ENCODE measurements at places on chromosomes 2 and 18.

- DNase-seq, result no peak
Measured at GRCh38 chr18:5771343-5771742, 124.0 kb downstream of the TMEM200C start.

- DNase-seq, result no peak
Measured at GRCh38 chr2:55482186-55482884, 37.2 kb upstream of the CFAP36 start.

- no peak for DNase-seq
Measured at GRCh38 chr2:142044197-142044596, 86.6 kb downstream of the LRP1B start.

GRCh38 chr2:20450201-20450999 is 3.5 kb downstream of the RHOB start:
- no peak for DNase-seq

GRCh38 chr2:58984731-58985130 is 743.6 kb upstream of the FANCL start:
- no peak for DNase-seq

- no peak for DNase-seq
Measured at GRCh38 chr2:10619643-10620042, 70.1 kb downstream of the NOL10 start.

DNA sequence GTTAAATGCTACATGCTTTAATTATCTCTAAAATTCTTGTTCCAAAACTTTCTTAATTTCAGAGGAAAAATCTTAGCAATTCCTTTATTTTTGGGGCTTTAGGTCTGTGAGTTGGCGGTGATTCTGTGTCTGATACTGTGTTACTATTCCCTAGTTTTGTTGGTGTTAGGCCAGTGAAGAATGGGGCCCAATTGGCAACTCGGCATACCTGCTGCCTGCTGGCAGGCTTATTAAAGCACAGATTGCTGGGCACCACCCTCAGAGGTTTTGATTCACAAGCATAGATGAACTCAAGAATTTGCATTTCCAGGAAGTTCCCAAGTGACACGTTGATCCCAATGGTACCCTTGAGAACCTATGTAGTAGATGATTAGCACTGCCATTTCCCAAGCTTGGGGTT is 101.6 kb downstream of the OSBPL6 start:
- no peak for DNase-seq

GRCh38 chr2:69344305-69344704 is 42.7 kb downstream of the GFPT1 start:
- DNase-seq, result no peak

DNA sequence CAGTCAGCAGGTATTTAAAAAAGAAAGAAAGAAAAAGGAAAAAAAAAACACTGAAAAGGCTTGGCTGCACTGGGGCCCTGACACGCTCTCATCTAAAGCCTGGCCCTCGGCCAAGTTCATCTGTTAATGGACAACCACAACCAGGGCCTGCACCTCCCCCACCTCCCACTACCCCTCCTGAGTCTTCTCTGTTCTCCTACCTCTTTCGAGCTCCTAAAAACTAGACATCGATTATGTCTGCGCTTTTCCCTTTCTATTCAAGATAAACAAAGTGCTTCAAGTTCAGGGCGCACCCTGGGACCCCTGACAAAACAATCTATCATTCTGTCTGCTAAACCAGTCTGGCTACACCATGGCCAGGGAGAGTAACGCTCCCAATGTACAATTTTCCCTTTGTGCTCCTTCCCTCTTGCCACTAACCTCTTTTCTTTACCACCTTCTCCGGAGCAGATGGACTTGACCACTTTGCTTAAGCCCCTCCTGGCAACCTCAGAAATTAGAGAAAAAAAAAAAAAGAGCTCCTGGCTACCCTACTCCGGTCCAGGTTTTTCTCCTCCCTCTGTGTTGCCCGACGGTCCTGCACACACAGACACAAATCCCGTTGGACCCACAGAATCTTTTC is 22.7 kb downstream of the BCL11A start:
- no peak for DNase-seq

DNA sequence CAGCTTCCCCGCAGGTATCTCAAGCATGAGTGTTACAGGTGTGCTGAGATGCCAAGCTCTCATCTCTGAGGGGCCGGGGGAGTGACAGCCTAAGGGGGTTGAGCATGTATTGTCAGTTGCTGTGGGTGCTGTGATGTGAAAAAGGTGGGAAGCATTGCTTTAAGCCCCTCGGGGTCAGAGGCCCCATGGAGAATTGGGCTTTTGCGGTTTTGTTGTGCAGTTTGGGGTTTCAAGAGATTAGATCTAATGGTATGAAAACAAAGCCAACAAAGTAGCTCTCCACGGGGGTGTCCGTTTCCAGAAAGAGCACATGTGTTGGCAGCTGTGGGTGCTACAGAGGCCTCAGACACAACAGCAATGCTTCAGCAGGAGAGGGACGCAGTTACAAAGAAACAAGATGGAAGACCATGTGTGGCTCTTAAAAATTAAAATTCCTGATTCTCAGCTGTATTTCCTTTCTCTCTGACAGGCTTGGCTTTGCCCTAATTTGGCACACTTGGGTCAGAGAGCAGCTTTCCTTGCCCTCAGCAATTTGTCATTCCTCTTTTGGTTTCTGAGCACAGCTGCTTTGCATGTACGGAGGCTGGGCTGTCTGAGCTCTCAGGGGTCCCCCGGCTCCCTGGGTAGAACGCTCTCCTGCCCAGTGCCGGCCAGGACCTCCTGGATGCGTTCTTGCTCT is 69.9 kb downstream of the TMEM247 start:
- DNase-seq, result no peak

DNA sequence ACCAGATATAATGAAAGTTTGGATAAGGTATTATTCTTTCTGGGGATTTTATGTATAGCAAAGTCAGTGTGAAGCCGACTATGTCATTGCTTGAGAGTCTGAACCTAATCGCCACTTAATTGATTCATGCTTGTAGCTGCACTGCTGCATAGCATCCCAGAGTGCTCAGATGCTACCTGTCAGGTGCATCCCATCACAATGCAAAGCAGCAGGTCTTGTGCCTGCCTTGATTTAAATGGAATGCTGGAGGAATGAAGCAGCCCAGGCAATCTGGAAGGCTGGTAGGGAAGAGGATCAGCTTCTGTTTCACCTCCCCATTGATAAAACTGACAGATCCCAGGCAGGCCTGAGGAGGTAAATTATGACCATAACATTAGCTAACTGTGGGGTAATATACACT is 40.4 kb upstream of the ATIC start:
- no peak for DNase-seq

DNA sequence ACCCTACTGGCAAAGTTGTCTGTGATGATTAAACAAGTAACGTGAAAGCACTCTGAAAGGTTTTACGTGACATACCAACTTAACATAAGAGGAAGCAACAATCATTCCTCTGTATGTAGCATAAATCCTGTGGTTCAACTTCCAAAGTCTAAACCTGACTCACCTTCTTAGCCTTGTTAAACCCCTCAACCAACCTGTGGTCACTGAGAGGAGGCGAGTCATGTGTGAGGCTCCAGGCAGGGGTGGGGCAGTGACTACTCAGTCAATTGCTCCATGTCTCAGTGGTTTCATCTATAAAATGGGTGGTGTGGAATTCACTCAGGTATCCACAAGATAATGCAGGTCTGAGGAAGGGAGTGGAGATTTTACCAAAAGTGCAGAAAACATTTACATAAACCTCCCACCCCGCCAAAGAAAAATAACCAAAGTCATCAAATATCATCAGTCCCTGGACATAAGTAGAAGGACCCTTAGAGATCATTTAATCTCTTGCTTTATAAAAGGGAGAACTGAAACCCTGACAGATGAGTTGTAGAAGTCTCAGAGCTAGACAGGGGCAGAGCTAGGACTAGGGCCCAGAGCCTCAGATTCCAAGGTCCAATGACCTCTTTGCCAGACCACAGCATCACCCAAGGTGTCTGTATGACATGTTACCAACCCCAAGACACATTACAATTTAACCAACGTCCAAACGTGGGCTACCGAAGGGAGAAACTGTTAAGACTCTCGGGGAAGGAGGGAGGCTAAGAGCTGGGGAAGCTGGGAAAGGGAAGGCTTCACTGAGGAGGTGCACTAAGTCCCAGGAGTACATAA is 3.7 kb upstream of the PCBP1 start:
- no peak for DNase-seq
